NCI-H446 (cell line): ENCODE measurements at places on chromosomes 4 and X.

- no peak for DNase-seq
Measured at GRCh38 chr4:139208404-139208945, 31.5 kb upstream of the ELF2 start.

DNA sequence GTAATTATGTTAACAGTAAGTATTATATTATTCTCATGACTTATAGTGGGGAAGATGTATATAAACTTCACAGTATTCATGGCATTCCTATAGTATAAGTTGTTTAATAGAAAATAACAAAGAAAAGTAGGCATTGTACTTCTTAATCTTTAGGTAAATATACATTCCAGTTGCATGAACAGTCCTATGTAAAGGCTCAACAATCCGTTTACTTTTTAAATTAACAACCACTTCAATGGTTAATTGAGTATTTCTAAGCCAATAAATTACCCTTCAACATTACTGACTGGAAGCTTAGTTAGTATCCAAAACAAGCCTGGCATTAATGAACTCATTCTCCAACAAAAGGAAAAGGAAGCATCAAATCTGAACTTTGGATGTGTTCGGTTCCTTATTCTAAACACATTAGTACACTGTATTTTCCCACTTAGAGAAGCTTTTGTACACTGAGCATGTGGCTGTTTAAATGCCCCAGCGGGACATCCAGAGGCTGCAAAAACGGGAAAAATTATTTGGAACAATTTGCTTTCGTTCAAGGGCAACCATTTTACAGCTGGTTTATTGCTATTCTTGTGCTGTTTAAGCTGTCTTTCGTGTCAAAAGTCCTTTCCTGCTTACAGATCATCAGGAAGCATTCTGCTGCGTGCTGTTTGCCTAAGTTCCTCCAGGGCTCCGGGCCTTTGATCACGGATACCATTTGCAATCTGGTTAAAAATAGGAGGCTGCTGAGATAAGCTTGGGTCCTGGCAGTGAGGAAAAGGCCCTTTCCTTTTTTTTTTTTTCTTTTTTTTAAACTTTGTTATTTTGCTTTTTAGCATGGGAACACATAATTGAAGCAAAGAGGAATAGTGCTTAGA is 460.3 kb downstream of the SPRY1 start:
- DNase-seq = no peak

DNA sequence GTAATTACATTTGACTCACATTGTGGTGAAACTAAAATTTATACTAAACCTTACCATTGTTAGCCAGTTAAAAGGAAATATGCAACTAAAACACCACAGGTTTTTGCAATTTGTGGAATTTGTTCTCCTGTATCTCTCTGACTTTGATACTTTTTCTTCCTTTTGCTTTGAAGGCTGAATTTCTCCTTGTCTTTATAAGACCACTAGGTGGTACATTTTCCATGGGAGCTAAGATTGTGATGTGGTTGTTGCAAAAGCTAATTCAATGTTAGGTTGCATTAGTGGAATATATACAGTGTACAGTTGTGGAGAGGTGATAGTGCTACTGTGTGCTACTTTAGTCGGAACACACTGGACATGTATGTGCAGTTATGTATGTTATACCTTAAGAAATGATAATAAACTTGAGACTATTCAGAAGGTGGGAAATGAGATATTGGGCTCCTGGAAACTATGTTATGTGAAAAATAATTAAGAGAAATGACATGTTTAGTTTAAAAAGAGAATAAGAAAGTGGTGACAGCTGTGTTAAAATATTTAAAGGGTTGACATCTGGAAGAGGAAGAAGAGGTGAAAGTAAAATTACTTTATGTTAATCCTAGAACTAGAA is 70.3 kb downstream of the ARL9 start:
- DNase-seq = no peak

GRCh38 chr4:172985552-172985951 is 183.1 kb upstream of the GALNT7 start:
- DNase-seq = no peak

DNA sequence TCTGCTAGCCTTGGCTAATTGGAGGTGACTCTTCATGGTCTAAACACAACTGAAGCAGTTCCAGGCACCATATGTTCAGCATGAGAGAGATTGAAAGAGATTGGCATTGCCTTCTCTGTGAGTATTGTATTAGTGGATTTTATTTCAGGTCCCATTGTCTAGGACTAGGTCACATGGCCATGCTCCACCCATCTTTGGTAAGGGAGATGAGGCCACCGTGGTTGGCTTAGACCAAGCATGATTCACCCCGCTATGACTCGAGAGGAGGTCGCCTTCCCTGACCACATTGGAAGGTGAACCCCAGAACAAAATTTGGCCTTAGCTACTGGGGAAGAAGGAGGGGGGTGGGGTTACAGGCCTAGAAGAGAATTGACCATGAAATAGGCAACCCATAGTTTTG is 109.9 kb upstream of the BCOR start:
- no peak for DNase-seq

DNA sequence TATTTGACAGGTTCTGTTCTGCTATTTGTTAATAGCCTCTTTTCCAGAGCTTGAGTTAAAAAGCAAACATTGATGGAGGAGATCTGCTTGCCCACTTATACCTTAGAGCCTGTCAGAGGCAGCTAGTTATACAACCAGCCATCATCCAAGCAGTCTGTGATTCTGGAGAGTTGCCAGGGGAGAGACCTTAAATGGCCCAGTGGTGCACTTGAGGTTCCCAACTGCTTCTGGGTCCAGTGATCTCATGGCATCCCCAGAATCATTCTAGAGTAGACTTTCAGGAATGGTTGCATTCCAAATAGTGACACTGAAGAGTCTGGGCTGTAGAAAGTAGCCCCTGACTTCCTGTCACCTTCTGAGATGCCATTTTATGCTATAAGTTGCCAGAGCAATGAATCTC is 160.7 kb downstream of the FHIP1A start:
- no peak for DNase-seq

GRCh38 chr4:123616951-123617461 is 220.4 kb downstream of the SPRY1 start:
- DNase-seq = no peak

GRCh38 chrX:76657499-76657898 is 230.0 kb downstream of the MAGEE1 start:
- no peak for DNase-seq

DNA sequence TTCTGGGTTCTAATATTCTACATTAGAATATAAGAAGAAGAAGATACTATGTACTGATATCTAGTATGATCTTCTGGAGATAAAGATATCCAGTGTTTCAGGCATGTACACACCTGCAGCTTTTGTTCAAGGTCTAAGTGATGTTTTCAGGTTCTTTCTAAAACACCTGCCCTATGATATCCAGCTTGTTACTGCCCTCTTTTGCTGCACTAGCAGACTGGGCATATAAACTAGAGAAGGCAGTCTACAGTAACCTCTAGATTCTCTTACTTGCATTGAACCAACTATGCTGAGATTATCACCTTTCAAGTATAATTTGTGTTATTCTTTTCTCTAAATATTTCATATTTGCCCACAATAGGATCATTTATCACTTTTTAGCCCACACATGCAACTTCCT is 1.9 kb upstream of the FRYL start:
- DNase-seq = no peak

DNA sequence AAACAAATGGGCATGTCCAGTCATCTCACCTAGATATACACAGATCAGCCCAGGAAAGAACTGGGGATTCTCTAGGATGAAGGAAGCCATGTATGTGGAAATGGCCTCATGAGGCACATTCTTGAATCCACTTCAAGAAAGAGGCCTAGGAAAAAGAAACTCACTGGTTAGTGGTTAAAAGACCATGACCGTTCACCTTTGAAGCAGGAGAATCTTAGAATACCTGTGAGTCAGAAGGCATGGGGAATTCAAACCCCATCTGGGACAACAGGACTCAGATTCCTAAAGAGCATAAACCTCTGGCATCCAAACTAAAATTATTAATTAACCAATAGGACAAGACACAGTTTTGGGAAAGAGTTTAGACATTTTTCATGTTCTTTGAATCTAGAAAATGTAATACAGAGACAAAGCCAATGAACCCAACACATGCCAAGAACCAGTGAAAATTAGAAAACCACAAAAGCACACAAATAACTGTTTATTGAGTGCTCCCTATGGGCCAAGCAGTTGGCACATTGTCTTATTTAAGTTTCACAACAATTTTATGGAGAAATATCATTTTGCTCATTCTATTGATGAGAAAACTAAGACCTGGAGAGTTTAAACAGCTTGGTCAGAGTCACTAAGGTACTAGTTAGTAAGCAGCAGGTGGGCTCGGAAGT is 97.5 kb downstream of the NPNT start:
- no peak for DNase-seq

GRCh38 chr4:175509320-175509719 is 302.7 kb downstream of the GPM6A start:
- peak; percentile 61 for DNase-seq

DNA sequence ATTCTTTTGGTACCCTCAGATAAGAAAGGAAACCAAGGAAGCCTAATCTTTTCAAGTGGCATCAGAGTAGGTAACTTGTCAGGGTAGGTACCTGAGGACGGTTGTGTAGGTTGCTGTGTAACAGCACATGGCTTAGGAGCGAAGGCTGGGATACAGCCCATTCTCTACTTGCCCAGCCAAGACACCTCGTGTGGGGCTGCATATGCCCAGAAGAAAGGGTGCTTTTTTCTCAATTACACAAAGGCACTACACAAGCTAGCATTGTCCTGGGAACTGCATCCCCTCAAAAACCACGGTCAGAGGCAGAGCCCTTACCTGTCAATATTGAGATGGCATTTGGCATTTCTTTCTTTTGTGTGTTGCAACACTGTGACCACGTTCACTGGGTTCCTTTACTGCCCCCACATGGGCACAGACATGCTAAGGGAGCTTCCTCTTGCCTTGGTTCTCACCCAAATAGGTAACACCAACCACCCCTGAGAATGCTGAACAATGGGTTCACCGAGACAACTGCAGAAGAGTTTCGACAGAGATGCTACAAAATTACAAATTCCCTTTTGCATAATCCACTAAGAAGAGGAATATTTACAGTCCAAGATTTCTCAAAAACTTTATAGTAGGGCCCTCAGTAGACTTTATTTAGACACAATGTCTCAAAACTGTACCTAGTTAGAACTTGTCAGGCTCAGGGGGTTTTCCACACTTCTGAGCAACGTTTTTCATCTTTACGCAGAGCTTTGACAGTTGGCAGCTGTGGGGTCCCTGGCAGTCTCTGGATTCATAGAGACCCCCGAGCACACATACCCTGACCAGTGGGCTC is 35.8 kb upstream of the TNIP3 start:
- DNase-seq = no peak

GRCh38 chr4:127870688-127871087 is 10.0 kb upstream of the PLK4 start:
- no peak for DNase-seq

- DNase-seq = no peak
Measured at GRCh38 chrX:148567779-148568178, 67.4 kb downstream of the AFF2 start.

DNA sequence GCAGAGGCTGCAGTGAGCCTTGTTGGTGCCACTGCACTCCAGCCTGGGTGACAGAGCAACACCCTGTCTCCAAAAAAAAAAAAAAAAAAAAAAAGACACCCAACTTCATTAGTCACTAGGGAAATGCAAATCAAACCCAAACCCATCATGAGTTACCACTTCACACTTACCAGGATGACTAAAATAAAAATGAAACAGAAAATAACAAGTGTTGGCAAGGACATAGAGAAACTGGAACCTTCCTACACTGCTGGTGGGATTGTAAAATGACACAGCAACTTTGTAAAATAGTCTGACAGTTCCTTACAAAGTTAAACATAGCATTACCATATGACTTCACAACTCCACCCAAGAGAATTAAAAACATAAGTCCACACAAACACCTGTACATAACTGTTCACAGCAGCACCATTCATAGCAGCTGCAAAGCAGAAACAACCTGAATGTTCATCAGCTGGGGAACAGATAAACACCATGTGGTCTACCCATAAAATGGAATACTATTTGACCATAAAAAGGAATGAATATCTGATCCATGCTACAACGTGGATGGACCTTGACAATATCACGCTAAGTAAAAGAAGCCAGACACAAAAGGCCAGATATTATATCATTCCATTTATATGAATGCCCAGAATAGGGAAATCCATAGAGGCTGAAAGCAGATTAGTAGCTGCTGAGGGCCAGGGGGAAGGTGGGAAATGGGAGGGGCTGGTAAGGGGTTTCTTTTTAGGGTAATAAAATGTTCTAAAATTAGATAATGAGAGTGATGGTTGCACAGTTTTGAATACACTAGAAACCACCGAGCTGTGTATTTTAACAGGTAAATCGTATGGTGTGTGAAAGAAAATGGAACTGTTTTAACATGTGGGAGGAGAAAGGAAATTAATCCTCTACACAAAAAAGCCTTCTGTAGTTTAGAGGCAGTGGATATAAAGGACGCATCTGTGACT is 18.3 kb downstream of the CD99L2 start:
- no peak for DNase-seq

DNA sequence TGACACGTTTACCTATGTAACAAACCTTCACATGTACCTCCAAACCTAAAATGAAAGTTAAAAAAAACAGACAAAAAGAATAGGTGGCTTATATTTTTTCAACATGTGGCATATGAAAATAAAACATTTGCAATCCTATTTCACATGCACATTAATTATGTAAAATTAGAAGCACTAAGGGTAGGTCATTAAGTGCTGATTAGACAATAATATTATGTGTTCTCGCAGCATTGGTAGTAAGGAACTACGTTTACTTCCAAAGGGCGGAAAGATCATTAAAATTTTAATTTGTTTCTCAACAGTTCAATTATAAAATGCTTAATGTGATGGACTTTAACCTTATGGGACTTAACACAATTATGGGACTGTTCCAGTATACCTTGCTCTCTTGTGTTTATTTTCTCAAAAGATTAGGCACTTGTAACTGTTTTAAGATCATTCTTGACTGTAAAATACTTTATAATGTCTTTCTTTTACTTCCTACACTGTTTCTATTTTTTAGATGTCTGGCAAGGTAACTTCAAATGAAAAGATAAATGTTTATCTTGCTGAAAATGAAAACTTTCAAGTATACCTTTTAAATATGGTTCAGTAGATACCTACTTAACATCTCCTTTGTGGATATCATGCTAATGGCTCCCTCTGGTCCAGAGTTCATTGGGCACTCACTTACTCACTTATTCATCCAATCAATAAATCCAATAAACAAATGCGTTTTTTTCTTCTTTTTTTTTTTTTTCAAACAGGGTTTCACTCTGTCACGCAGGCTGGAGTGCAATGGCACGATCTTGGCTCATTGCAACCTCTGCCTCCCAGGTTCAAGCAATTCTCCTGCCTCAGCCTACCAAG is 202.0 kb downstream of the ARAP2 start:
- no peak for DNase-seq

DNA sequence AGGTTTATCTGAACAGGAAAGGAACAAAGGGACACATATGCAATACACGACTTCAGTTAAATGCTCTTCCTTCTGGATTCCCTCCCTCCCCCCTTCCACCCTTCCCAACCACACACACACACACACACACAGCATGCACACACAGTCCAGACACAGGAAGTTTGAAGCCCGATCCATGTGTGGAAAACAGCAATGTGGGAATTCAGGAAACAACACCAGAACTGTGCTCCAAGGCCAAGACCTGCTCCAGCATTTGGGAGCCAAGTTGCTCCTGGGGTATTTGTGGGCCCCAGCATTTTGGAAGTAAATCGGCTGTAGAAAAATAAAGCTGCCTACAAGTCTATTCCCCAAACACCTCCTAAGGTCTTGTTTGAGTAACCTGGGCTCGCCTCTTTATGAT is 5.6 kb upstream of the AMOT start:
- DNase-seq = no peak

- DNase-seq = no peak
Measured at GRCh38 chr4:53019485-53020382, 157.6 kb downstream of the RASL11B start.
